Activated CD4-positive, alpha-beta T cell treated with anti-CD3 and anti-CD28 coated beads, Interleukin-2, amount 50 U/mL, for 24 hours (primary cell): ENCODE measurements at places on chromosomes 13 and 19.

DNA sequence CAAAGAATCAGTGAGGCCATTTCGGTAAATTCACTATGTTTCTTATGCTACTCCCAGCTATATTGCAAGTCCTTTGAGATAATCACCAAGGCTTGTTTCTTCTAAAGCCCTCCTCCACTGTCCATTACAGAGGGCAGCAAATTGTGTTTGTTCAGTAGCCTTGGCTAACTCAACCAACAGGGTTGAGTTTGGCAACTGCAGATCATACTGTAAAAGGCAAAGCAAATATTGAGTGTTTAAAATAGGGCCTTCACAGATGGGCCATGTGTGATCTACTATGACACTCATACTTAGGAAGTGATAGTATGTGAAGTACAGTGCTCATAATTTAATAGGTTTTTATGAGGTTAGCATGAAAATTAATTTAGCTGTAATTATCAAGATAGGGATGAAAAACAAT, 171.3 kb downstream of the DACH1 start:
- no peak for DNase-seq

DNA sequence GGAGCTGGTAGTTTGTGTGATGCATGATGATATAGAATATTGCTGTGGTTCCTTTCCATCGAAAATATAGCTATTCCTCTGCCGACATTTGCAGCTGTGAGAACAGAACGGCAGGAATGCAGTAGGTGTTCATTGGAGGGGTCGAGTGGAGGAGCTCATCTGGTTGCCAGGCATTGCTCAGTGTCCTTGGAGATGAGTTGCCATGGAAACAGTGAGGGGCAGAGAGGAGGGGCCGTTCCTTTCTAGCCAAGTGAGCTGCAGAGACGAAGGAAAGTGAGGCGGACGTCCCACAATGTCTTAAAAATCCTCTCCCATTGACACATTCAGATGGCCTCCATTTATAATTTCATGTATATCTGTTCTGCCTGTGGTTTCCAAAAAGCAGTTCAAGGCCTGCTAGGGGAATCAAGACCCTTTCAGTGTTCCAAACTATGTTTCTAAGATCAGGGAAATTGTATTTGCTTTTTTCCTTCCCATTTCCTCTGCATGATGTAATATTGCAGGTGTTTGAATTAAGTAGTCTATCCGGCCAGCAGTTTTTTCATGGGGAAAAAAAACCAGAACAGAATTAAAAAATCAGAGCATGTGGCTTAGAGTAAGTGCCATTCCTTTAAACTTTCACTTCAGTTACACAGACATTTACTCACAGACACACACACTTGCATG, 41.2 kb upstream of the ZNF835 start:
- no peak for DNase-seq

- DNase-seq: no peak
Observed at GRCh38 chr13:40116008-40116407, 460.5 kb downstream of the COG6 start.

DNA sequence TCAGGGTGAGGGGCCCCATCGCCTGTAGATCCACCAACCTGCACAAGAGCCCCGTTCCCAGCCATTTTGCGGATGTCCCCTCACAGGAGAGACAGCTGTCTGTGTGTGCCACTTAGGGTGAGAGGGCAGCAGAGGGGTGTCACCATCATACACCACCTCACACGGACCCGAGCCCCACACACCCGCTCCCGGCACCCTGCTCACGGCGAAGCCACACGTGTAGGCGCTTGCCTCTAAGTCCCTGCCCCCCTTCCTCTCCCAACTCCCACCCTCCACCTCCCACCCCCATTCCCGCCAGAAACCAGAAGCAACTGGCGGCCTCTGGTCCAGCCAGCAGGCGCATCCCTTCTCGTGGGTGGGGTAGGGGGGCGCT, 4.0 kb upstream of the DPF1 start:
- no peak for DNase-seq

GRCh38 chr13:93183302-93183701, 43.3 kb upstream of the GPC6 start:
- DNase-seq: no peak

DNA sequence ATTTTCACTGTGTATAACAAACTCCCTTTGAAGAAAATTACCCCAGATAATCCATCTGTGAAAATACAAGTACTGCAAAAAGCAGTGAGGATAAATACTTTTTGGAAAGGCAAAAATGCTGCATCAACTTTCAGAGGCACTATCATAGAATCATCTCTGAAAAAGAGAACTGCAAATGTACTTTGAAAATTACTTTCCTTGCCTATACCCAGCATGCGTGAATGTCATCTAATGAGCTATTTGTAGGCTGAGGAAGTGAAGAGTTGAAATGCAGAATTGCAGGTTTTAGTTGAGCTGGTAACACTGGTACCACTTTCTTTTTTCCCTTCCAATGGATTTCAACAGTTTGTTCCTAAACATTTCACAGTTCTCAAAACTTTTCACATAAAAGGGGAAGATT, 196.7 kb downstream of the TBC1D4 start:
- DNase-seq: no peak

GRCh38 chr19:45973553-45974338, at the start of gene NOVA2:
TSS of gene NOVA2 (minus strand) at chr19:45973865. CDS start at chr19:45973351, 514 bp downstream.
- no peak for DNase-seq

DNA sequence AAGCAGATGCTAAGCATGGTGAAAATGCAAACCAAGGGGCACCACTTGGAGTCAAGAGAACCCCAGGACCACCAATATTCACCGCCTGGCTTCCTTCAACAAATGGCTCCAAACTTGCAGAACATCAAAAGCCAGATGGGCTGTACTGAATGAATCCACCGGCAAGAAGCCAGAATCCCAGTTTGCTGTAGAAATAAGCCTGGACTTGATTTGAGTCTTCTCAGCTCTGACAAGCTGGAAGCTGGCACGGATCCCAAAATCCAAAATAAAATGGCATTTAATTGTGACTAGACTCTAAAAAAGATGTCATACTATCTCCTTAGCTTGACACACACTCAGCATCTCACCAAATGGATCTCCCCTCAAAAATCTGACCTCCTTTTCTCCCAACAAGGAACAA, 11.9 kb downstream of the EFNB2 start:
- no peak for DNase-seq

- DNase-seq: no peak
Observed at GRCh38 chr19:17158584-17158983, 56.6 kb upstream of the USE1 start.

DNA sequence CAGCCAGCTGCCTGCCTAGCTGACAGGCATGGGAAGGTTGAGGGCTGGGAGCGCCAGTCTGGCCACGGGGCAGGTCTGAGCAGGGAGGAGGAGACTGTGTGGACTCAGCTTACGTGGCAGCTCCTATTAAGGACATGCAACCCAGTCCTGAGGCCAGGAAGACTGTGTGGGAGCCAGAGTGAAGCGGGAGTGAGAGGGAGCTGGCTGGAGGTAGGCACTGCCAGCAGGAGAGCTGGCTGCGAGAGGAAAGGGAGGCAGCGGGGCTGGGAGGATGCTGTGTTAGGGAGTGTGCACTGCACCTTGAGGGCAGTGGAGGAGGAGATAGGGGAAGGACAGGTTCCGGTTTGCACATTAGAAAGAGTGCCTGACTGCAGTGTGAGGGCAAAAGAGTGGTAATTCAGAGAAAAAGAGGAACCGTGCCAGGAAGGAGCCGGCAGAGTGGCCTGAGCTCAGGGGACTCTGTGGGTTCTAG, 99.2 kb downstream of the SLC7A1 start:
- no peak for DNase-seq

DNA sequence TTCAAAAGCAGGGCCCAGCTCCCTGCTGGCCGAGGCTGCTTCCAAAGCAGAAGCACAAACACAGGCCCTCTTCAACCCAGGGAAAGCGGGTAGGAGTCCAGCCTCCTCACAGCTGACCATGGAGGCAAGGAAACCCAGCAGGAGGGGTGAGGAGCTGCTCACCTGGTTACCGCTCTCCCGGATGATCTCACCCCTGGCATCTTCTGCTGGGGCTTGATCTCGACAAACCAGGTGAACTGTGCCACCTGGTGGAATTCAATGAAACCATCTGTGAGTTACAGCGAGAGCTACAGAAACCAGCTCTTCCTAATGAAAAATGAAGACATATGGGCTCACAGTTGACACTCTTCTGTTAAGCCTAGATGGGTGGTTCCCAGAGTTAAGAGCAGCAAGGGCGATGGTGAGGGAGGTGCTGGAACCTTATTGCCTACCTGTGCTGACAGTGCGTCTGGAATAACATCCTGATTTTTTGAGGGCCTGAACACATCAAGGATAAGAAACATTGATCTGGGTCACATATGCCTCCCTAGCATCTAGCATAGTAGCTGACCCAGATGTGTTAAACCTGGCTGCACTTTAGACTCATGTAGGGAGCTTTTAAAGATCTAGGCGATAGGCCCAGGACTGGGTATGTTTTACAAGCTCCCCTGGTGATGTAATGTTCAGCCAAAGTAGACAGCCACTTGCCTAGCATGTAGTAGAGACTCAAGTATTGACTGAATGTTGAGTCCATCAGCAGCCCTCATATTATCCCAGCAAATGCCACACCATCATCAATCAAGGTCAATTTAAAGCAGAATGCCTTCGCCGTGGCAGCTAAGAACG, 6.1 kb downstream of the DHRS12 start:
- peak; percentile 64 for DNase-seq

DNA sequence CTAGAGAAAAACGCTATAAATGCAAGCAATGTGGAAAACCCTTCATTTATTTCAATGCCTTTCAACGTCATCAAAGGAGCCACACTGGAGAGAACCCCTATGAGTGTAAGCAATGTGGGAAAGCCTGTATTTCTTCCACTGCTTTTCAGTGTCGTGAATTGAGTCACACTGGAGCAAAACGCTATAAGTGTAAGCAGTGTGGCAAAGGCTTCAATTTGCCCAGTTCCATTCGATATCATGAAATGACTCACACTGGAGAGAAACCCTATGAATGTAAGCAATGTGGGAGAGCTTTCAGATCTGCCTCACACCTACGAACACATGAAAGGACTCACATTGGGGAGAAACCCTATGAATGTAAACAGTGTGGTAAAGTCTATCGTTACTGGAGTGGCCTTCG, 27.4 kb downstream of the ZNF20 start:
- DNase-seq: no peak
